Right cardiac atrium (tissue), 5 donors: ENCODE measurements at places on chromosomes 3 and 15. TPM values are rescaled to one million over a fixed set of nuclear protein-coding genes. Genes with fewer than 3 reads are reported as not detected.

The SCN11A gene
- 0.06 TPM for total RNA-seq

The GNAT1 gene
- not detected for total RNA-seq

The CMC1 gene
- total RNA-seq = 31.5 TPM

The CYP19A1 gene
- 1.3 TPM for total RNA-seq

The THAP10 gene
- total RNA-seq = 4.2 TPM

The MASP1 gene
- total RNA-seq = 29.9 TPM

The GOLGA8Q gene
- 6.8 TPM for total RNA-seq

The GOLGA8O gene
- total RNA-seq = 0.89 TPM

The C3orf22 gene
- not detected for total RNA-seq

The SKOR1 gene
- 0.17 TPM for total RNA-seq

The ABTB1 gene
- total RNA-seq = 47.1 TPM

The NOX5 gene
- total RNA-seq = 0.17 TPM

The ATP8B4 gene
- 11.7 TPM for total RNA-seq

The SV2B gene
- total RNA-seq = 0.69 TPM

The CA12 gene
- total RNA-seq = 0.86 TPM

The ZNF385D gene
- total RNA-seq = 1.6 TPM

The GOLGA8S gene
- total RNA-seq = 0.86 TPM

The MLF1 gene
- total RNA-seq = 330 TPM

The RASSF1 gene
- 15.6 TPM for total RNA-seq

The NCKIPSD gene
- total RNA-seq = 31.1 TPM

The PLAAT1 gene
- total RNA-seq = 10.8 TPM

The PDE8A gene
- total RNA-seq = 24.7 TPM

The KBTBD8 gene
- total RNA-seq = 5.6 TPM

The THSD4 gene
- total RNA-seq = 80.3 TPM

The TEX55 gene
- not detected for total RNA-seq

The SLC22A14 gene
- total RNA-seq = 0.17 TPM

The CHRNA5 gene
- 4.0 TPM for total RNA-seq
